ENCODE measurements at places on chromosomes 6 and 20.

GRCh38 chr20:6381887-6382286 is 259.1 kb upstream of the FERMT1 start:
- DNase-seq: no peak

DNA sequence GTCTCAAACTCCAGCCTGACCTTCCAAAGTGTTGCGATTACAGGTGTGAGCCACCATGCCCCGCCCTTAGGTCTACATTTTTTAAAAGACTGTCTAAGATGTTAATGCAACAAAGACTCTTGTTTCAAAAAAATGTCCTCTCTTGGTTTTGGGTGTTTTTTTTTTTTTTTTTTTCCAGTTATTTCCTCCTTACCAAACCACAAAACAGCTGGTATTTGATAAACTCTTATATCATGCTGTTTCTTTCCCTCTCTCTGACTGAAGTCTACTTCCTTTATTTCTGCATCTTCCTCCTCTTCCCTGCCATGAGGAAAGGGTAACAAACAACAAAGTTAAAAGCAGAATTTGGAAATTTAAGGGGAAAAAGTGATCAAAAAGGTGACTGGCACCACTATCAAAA is 21.2 kb downstream of the STK38 start:
- no peak for DNase-seq

GRCh38 chr20:11972478-11972877 is 54.8 kb downstream of the BTBD3 start:
- no peak for DNase-seq

DNA sequence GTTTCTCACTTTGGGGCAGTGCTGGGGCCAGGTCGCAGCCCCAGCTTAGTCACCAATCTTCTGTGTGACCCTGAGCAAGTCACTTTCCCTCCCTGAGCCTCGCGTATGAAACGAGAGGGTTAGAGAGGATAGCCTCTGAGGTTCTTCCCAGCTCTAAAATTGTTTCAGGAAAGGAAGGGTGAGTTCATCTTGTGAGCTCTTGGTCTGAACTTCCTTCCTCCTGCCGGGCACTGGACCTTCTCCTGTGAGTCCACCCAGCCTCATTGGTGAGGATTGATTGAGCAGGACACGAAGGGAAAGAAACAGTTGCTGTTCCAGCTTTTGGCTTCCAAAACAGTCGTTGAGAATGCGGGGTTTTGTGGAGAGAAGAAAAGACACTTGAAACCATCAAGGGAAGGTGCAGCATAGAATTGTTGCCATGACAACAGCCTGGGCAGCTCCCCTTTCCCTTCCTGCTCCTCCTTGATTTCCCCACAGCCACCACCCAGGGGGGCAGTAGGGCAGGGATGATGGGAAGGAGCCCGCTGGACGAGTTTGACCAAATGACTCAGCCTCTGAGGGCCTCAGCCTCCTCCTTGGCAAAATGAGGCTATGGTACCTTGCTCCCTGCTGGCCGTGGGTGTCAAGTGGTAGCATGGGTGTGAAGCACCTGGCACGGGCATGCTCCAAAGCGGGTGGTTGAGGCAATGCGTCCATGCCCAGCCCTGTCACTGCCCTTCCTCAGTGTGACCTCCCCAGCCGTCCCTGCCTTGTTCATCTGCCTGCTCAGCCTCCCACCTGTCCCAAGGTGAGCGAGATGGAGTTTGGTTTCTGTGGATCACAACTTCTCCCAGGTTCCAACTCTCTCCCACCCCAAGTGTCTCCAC is 107.8 kb downstream of the CDC5L start:
- no peak for DNase-seq

DNA sequence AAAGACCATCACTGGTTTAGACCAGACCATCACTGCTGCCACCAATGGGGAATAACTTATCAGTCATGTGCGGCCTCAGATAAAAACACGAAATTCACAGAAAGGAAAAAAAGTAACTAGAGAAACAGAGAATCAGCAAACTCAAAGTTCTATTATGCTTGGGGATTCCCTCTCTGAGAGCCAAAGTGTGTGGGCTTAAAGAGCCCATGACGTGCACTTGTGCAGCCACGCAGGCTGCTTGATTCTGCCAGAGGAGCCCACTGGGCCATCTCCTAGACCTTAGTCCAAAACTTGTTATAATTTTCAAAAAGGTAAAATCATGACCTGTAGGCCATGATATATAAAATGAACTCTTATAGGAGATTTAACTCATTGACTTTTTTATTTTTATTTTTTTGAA is 15.2 kb downstream of the RAB44 start:
- DNase-seq: no peak

DNA sequence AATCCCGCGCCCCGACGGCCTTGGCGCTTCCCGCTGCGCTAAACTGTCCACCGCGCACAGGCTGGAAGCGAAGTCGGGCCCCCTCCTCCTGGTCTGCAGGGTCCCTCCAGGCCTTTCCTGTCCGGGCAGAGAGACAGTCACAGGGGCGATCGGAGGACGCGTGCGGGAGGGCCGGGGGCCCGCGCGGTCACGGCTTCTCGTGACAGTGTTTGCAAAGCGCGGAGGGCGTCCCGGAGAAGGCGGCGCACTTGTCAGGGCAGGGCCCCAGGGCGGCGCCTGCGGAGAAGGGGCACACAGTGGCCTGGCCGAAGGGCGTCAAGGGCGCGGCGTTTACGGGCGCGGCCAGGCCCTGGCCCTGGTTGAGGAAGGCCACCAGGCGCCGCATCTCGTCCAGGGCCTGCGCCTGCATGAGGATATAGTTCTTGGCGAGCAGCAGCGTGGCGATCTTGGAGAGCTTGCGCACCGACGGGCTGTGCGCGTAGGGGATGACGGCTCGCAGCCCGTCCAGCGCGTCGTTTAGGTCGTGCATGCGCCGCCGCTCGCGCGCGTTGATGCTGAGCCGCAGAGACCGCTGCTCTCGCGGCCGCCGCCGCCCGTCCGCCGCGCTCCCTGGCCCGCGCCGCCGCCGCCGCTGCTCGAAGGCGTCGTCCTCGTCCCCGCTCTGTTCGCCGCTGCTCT is 763 bp downstream of the BHLHE23 start:
- no peak for DNase-seq

- no peak for DNase-seq
Observed at GRCh38 chr6:44061375-44062104, 65.7 kb downstream of the MRPL14 start.

DNA sequence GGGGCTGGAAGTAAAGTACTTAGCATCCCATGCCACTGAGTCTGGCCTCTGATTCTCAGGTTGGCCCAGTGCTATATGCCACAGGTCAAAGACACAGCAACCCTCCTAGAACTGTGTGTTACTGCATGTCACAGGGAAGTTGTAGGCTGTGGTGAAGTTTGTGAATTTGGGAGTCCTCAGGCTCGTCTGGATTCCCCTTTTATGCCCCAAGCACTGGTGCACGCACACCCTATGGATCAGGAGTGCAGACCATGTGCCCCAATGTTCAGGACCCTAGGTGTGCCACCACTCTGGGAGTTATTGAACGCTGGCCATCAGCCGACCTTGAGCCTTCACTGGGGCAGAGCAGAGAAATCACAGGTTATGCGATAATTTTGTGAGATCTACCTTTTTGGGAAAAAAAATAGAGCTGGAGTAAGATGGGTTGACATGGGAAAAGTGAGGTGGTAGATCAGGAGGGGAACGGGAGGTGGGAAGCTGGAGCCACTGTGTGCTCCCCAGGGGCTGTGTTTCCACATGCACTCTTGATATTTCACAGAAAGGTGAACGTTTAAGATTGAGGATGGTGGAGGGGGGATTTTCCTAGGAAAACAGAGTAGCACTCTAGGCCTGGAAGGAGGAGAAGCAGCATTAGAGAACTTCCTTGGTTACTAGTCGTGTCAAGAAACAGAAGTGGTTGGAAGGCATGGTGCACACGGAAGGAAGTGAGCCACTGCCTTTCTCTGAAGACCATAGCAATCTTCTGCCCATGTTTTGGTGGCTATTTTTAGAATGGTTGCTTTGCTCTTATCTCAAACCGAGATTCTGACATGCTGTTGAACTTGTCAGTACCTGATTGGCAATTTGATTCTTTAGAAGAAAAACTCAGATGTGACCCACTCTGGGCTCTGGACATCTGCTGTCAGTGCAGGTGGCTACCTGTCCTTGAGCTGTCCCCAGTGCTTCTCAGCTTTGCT is 44.1 kb downstream of the DUSP22 start:
- no peak for DNase-seq

Data from pulmonary artery endothelial cell (primary cell).